ENCODE measurements at places on chromosomes 3 and 15.

GRCh38 chr3:181459516-181459915 lies 252.2 kb upstream of the SOX2 start:
- DNase-seq, result no peak

- DNase-seq, result no peak
These were observed 29.7 kb downstream of the TRIM71 start for GRCh38 chr3:32847528-32847927.

DNA sequence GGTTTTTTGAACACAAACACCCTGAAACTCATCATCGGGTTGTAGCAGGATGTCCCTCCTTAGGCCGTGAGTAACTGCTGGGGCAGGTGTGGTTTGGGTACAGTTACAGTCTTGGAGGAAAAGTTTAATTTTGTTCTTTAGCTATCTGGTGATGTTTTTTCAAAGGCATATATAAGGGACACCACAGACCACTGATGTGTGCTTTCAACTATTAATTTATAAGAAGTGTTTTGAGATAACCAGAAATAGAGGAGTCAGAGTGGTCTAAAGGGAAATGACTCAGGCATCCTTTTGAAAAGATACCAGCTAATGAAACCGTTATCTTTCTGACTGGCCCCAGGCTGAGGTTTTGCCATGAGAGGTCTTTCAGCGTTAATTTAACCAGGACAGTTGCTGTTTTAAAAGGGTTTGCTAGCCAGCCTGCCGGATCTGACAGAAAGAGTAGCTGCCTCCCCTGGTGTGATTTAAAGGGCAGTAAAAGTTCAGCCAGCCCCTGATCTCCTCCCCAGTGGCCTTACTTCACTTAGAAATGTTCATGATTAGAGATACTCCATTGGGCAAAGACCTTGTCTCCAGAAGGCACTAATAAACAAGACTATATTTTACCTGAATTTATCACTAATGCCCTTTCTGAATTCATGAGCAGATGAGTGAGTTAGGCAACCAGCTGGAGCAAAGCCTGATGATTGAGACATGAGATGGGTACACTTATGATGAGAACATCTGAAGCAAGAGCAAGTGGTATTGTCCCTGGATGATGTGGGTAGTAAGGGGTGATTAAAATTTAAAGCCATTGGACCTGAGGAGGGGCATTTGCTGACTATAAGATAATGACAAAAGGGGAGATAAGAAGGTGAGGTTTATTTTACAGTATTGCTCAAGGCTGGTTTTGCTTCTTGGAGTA lies 482.5 kb upstream of the TBL1XR1 start:
- DNase-seq, result peak; percentile 38

GRCh38 chr3:122719273-122719921 lies 38.8 kb downstream of the PARP14 start:
- DNase-seq, result no peak

GRCh38 chr3:57043518-57043917 lies 16.9 kb upstream of the SPATA12 start:
- DNase-seq, result no peak

DNA sequence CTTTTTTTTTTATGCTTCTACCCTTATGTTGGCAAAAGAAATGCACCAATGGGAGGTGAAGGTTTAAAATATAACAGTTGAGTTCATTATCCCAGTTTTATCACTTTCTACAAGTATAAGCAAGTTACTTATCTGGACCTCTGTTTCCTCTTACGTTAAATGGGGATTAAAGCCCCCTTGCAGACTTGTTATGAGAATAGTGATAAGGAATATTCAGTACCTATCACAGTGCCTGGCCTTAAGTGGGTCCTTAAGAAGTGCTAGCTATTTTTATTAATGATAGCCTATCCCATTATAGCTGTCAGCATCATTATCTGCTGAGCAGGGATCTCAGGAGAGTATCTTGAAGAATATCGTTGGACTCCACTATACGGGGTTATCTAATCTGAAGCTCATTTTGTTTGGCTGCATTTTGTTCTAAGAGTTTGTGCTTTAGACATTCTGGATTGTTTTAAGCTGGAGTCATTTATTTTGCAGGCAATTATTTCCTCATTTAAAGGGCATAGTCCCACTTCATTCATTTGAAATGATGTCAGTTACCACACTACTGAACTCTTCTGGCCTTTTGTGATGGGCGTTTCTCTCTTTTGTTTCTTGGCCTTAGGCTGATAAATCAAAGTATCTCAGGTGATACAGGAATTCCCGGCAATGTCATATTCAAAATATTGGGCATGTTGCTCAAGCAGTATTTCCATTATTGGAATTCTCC lies 28.8 kb downstream of the RAB8B start:
- no peak for DNase-seq

GRCh38 chr3:169146179-169146665 lies 517.3 kb downstream of the MECOM start:
- DNase-seq, result peak; percentile 22

DNA sequence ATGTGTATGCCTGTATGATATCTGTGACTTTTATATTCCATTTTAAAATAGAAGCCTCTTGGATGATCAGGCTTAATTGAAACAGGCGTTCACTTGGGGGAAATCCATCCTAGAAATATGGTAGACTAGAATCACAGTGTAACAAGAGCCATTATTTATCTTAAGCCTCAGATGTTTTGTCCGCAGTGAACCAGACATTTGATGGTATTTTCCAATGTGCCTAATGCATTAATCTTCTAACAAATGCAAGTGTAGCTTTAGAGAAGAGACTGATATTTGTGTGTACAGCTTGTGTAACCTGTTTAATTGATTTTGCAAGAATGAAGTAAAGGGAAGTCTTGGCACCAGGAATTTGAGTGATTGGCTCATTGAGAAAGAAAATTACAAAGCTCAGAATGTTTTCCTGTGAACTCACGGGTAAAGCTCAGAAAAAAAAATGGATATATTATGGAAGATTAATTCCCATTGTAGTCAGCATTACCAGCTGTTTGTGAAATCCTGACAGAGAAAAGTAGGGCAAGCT lies 155.7 kb downstream of the SV2B start:
- DNase-seq, result no peak

DNA sequence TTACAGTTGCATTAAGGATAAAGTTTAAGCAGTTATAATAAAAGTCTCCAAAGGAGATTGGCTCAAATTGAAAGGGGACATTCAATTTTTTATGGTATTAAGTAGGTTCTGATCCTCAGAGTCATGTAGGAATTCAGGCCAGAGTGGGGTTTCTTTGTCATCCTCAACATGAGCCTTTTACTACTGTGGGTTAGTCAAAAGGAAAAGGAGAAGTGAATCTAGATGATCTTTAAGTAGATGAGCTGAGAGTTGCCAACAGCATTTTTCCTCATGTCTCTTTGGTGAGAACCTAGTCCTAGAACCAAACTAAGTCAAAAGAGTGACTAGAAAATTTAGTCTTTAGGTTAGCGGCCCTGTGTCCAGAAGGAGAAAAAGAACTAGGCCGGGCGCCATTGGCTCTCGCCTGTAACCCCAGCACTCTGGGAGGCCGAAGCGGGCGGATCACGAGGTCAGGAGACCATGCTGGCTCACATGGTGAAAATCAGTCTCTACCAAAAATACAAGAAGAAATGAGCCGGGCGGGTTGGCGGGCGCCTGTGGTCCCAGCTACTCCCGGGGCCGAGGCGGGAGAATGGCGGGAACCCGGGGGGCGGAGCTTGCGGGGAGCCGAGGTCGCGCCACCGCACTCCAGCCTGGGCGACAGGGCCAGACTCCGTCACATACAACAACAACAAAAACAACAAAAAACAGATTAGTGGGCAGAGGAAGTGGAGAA lies 4.2 kb upstream of the CHL1 start:
- no peak for DNase-seq

DNA sequence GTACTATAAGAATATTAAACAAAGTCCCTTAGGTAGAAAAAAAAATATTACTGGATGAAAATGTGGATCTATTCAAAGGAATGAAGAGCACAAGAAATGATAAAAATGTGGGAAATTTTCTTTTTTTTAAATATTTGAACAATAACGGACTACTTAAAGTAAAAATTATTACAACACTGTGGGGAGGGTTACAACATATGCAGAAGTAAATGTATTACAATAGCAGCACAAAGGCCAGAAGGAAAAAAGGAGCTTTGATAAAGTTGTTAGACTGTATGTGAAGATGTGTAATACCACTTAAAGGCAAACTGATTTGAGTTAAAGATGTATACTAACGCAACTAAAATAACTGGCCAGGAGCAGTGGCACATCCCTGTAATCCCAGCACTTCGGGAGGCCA lies 427.1 kb downstream of the SHQ1 start:
- DNase-seq, result no peak

DNA sequence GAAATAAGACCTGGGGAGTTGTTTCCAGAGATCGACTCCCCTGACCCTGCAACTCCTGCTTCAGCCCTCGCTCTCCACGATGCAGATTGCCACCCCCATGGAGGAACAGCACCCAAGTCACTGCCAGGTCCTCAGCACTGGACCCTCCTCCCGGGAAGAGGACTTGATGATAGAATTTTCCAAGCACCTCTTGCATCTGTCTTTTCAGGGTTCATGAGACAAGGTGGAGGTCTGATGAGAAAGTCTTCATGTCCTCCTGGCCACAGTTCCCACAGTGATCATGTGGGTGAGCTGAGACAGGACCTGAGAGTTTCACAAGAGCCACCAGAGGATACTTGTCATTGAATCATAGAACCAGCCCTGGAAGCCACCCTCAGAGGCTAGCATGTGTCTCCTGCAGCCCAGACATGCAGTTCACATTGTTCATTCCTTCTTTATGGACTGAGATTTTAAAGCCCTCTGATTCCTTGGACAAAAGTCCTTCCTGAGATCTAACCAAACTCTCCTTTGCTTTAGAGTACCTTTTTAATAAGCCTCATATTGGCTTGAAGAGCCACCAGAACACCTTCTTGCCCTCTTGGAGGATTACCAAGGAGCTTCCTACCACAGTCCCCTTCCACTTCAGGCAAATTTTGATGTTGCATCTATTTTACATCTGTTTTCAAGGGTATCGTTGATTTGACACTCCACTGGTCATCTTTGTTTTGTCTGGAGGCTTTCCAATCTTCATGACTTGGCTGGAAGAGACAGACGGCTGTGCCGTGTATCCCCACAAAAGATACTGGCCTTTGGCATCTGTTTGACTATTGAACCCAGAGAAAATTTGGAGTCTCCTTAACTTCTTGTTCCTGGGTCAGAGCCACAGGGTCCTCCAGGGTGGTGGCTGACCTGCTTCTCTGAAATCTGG lies 224.8 kb upstream of the BHLHE40 start:
- DNase-seq, result no peak

DNA sequence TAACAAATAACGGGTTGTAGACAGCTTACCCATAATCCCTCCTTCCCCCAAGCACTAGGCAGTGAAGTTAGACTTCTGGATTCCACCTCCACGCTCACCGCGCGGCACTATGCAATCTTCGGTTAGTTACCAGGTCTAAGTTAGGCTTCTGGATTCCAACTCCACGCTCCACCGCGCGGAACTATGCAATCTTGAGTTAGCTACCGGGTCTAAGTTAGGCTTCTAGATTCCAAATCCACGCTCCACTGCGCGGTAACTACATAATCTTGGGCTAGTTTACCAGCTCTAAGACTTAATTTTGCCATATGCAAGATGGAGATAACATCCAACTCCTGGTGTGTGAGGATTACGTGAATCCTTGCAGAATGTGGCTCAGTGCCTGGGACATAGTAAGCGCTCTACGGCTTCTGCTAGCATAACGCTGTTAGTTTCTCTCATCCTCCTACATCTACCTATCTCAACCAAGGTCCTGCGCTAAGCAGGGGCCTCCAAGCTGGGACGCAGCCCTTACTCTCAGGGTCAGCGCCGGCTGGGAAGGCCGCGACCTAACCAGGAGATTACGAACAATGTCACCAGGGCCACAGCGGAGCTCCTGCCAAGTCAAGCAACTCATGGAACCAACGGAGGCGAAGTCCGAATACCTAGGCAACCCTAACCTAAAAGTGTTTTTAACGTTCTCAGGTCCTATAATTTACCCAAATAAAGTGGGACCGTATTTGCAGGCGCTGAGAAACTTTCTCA lies 497 bp upstream of the RPLP1 start:
- peak; percentile 41 for DNase-seq

DNA sequence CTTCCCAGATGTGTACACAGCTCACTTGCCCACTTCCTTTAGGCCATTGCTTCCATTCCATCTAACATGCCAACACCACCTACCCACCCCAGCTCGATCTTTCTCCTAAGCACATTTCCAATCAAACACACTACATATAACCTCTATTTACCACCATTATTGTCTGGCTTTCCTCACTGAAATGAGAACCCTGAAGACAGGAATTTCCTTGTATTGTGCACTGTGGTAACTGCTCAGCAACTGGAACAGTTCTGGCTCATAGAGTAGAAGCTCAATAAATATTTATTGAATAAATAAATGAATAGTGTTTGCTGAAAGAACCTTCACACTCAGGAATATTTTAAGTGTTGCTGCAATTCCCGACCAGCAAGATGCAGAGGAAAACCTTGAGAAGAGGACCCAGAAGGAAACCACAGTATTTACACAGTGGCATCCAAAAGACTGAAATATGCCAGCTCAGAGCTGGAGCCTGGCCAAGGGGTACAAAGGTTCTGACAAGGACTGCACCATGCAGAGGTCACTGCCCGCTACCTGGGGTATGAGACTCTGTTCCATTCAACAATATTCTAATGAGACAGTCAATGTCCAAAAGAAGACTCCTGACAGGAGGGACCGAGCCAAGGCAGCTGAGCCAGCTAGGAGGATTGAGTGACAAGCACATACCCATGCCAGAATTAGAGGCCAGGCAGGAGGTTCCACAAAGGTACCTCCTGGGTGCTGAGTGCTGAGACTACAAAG lies 168.8 kb downstream of the NUP210 start:
- DNase-seq, result no peak

- no peak for DNase-seq
These were observed 117.1 kb upstream of the MRPS22 start for GRCh38 chr3:139226731-139227130.

DNA sequence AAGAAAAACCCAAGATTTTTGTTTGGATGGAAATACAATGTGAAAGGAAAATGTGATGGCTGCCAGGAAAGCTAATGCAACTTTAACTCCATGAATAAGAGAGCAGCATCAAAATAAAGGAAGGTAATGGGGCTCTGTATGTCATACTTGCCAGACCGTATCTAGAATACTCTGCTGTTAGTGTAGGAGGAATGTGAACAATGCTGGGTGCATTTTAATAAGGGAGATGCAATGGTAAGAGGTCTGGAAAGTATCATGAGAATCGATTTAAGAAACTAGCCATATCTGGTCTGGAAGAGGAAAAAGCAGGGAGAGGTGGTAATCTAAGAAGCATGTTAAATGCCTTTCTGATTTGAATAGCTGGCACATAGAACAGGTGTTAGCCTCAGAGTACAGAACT lies 239.6 kb downstream of the GBE1 start:
- DNase-seq, result no peak

DNA sequence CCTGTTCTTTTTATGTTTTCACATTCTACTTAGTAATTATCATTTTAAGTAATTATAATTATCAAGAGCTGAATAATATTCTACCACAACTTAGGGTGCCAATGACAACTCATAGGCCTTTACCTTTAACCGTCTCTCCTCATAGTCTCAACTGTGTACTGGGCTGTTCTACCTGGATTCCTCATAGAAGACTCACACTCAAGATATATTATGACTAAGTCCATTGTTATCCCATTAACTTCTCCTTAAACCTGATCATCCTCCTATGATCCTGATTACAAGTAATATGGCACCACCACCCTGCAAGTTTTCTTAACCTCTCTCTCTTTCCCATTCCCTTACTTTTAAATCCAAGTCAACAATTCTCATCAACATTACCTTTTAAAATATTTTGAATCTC lies 285.9 kb upstream of the VEPH1 start:
- DNase-seq, result no peak
